ENCODE measurements at places on chromosomes 7 and 10. TPM values are rescaled to one million over a fixed set of nuclear protein-coding genes. Genes with fewer than 3 reads are reported as not detected.

DNA sequence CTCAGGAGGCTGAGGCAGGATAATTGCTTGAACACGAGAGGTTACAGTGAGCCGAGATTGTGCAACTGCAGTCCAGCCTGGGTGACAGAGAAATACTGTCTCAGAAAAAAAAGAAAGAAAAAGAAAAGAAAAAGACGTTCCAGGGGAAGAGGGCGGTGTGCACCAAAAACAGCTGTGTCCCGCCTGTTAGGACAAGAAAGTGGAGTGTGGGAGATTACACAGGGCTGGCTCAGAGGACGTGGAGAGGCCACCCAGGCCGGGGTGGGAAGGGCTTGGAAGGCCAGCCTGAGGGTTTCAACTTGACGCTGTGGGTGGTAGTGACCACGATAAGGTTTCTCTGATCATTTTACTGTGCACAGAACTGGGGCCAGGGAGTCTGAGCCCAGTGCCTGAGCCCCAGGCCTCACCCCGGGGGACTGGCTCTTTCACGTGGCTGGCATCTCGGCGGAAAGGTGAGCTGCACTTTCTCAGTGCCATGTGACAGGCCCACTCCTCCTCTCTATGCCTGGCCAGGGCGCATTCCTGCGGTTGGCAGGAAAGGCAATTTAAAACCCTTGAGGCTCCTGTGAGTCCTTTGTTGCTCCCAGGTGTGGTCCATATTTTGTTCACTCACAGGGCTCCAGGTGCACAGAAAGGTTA lies 13.9 kb downstream of the RHBDD2 start:
- peak; percentile 63 for DNase-seq

DNA sequence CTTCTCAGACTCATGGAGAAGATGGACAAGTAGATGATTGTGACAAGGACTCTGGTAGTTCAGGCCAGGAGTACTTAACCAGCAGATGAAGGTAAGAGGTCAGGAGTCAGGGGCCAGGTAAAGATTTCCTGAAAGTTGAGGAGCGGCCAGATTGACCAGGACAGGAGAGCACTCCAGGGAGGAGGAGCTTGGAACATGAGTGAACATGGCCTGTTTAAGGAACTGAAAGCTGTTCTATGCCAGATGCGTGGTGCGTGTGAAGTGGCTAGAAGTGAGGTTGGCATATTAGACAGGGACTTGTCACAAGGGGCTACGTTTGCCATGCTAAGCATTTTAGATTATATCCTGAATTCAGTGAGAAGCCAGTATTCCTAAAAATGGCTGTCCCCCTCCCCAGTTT lies 157.2 kb downstream of the WNT2 start:
- DNase-seq: no peak

- DNase-seq: no peak
Observed at GRCh38 chr7:24917510-24918239, 62.3 kb downstream of the OSBPL3 start.

DNA sequence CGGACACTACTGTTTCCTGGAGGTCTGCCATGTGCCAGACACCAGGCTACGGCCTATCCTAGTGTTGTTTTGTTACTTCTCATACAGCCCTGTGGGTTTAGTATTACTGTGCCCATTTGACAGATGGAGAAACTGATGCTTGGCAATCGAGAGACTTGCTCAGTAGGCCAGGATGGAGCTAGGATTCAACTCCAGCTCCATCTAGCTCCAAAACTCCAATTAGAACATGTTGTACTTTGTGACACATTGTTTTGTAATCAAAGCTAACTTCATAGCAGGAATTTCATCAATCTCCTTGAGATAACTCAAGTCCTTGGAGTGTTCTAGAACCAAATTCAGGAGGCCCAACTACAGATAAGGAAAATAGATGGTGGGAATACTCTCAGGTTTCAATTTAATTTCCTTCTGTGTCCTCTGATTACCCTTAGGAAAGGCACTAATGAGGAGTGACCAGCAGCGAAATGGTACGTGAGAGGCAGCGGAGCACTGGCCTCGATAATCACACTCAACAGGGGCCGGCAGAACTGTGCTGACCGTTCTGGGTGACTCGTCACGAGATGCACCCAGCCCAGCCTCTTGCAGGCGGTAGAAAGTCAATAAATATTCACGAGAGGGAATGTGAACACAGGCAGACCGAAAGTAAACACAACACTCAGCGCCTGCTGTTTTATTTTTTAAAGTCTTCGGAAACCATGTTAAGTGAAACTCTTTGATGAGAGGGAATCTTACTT lies 269.6 kb upstream of the NEBL start:
- no peak for DNase-seq

GRCh38 chr10:9762966-9763656 lies 1254.6 kb upstream of the CELF2 start:
- no peak for DNase-seq

- no peak for DNase-seq
Observed at GRCh38 chr7:148330822-148331221, 259.7 kb upstream of the C7orf33 start.

The ARHGEF35 gene
- 2.3 TPM for total RNA-seq

Data from left cardiac atrium (tissue), 4 donors.